ENCODE measurements at places on chromosomes 1 and 21.

DNA sequence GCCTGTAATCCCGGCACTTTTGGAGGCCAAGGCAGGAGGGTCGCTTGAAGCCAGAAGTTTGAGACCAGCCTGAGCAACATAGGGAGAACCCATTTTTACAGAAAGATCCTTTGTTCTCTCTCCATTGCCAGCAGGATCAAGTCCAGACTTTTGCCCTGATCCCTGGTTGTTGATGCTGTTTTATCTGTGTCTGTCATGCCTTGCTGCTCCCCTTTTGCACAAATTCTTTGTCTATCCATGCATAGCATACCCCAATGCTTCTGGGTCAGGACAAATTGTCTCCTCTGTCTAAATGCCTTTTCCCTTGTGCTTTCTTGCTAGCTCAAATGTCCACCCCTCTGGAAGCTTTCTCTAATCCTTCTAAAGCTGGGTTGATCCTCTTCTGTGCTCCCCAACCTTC, 25.3 kb upstream of the FAAH start:
- no peak for DNase-seq

GRCh38 chr1:108664481-108664880, 3.6 kb upstream of the HENMT1 start:
- no peak for DNase-seq

- no peak for DNase-seq
Measured at GRCh38 chr1:50129201-50129600, 20.5 kb downstream of the ELAVL4 start.

DNA sequence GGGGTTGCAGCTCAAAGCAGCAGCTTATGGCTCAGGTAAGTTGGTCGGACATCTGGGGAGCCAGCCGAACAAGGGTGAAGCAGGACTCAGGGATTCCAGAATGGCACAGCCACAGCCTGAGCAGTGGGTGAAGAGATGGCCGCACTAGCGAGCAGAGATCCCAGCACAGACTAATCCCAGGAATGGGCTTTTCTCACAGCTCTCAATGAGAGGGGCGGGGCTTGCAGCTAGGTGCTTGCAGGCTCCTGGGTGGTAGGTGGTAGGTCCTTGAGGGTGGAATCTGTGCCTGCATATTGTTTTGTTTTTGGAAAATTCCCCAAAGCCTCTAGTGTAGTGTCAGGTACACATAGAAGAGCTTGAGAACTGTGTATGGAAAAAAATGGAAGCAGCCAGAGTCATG, 9.0 kb downstream of the KIAA0040 start:
- no peak for DNase-seq

GRCh38 chr1:206558794-206559671, 51.7 kb downstream of the RASSF5 start:
- no peak for DNase-seq

DNA sequence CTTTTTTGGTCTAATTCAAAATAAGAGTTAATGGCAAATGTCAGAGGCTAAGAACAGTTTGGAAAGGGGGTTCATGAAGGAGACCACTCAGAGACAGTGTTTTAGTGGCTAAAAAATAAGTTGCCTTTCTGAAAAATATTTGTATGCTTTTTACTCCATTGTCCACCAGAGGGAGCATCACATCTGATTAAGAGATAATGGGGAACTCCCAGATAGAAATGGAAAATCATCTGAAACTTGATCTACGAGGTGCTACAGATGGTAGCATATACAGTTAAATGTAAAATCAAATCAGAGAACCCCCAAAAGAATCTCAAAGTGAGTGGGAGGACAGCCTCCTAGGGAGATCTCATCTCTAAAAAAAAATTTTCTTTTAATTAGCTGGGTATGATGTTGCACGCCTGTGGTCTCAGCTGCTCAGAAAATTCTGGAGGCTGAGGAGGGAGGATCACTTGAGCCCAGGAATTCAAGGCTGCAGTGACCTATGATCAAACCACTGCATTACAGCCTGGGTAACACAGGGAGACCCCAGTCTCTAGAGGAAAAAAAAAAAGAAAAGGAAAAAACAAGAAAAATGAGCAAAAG, 9.7 kb downstream of the SMYD3 start:
- no peak for DNase-seq

DNA sequence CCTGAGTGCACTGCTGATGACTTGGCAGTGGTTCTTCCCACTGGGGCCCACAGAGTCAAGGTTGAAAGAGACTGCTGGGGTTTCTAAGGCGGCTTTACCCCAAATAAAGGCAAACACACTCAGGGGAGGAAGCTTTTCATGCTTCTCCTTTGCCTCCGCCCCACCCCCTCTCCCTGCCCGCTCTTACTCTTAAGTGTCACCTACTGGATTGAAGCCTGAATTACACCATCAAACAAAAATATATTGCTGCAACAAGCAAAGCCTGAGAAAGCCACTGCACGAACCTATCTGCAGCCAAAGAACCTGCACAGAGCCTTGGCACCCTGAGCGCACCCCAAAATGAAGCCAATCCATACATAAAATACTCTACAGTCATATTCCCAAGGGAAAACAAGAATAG, 63.1 kb downstream of the PTGFR start:
- DNase-seq, result no peak

DNA sequence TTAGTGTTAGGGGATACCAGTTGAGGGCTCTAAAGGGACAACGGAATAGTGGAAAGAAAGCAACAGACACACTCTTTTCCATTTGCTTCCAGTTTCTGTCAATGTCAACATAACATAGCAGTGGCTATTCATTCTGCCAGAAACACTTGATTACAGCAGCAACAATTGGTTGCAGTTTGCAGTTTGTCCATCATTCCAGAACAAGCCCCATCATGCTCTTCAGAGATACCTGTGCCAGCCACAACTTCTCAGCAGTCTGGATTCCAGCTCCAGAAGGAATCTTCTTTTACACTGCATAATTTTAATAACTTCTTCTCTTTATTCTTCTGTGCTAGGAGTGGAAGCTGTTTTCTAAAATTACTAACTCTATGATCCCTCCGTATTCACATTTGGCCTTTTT, 1521.4 kb downstream of the PLA2G4A start:
- DNase-seq, result no peak

DNA sequence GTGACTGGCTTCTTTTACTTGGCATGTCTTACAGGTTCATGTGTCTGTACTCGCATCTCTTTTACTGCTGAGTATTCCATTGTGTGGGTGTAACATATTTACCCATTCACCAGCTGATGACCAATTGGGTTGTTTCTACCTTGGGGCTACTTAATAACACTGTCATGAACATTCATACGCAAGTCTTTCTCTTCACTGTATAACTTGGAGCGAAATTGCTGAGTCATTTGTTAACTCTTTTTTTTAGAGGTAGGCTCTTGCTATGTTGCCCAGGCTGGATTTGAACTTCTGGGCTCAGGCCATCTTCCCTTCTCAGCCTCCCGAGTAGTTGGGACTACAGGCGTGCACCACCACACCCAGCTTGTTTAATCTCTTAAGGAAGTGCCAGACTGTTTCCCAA, 6.5 kb downstream of the PYCR2 start:
- DNase-seq, result no peak

- DNase-seq, result no peak
Measured at GRCh38 chr21:45387506-45387905, 17.5 kb upstream of the COL18A1 start.

GRCh38 chr1:155871390-155871789, 12.0 kb downstream of the SYT11 start:
- DNase-seq, result no peak

GRCh38 chr1:226002667-226003501, 3.7 kb upstream of the SDE2 start:
- DNase-seq, result no peak

DNA sequence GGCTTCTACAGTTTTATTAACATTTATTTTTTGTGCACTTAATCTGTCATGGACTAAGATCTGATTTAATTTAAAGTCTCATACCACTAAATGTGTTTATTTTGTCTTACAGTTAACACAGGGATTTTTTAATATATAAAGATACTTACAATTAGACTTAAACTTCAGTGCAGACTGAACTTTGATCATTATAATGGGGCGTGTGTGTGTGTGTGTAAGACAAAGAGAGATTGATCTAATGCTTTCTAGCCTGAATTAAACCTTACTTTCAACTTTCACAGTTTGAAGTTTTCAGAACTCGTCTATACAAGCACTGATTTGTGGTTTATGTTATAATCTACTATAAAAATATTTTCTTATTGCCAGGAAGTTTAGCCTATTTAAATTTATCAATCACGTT, 150.8 kb downstream of the COP1 start:
- DNase-seq, result no peak

GRCh38 chr1:111488669-111489068, 14.8 kb downstream of the ADORA3 start:
- no peak for DNase-seq

DNA sequence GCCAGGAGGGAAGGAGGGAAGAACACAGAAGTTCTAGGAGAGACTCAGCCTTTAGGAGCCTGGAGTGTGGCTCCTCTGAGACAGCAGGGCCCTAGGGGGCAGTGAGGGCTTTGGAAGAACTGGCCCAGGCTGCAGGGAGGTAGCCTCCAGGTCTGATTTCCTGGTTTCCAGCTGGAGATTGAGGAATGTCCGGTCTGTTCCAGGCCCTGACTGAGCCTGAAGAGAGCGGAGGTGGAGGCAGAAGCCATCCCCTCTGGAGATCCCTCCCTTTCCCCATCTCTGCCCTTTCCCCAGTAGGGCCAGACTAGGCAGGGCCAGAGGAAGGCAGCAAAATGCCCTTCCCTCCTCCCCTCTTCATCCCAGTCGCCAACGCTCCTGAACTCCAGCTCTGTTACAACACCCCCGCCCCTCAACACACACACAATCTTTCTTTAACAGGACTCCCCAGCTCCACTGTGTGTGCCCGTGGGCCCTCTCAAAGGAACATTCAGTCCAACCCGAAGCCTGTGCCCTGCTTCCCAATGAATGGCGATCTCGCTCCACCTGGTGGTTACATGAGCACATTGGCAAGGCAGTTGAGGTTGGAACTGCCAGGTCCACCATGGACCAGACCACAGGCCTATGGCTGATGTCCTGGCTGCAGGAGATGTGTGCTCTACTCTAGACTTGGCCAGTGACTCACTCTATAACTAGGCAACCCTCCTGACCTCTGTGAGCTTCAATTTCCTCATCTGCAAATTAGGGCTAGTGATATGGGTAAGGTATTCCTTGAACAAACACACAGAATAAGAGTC, 32.0 kb downstream of the MAP7D1 start:
- DNase-seq, result peak; percentile 78

DNA sequence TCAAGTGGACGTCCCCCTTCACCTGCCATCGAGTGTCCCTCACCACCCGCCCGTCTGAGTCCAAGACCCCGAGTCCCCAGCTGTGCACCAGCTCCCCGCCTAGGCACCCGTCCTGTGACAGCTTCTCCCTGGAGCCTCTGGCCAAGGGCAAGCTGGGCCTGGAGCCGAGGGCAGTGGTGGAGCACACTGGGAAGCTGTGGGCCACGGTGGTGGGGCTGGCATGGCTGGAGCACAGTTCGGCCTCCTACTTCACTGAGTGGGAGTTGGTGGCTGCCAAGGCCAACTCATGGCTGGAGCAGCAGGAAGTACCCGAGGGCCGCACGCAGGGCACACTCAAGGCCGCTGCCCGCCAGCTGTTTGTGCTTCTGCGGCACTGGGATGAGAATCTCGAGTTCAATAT, 63.2 kb downstream of the VWA5B1 start:
- DNase-seq, result no peak

DNA sequence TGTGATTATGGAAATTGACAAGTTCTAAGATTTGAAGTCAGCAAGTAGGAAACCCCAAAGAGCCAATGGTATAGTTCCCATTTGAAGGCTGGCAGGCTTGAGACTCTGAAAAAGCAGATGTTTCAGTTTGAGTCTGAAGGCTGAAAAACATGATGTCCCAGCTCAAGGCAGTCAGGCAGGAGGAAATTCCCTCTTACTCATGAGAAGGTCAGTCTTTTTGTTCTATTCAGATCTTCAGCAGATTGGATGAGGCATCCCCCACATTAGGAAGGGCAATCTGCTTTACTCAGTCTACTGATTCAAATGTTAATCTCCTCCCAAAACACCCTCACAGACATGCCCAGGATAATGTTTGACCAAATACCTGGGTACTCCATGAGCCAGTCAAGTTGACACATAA, 372.5 kb upstream of the ST6GALNAC5 start:
- no peak for DNase-seq

- DNase-seq, result no peak
Measured at GRCh38 chr1:14674030-14674429, 75.5 kb downstream of the KAZN start.

- no peak for DNase-seq
Measured at GRCh38 chr1:180236698-180237509, 6.8 kb downstream of the LHX4 start.

DNA sequence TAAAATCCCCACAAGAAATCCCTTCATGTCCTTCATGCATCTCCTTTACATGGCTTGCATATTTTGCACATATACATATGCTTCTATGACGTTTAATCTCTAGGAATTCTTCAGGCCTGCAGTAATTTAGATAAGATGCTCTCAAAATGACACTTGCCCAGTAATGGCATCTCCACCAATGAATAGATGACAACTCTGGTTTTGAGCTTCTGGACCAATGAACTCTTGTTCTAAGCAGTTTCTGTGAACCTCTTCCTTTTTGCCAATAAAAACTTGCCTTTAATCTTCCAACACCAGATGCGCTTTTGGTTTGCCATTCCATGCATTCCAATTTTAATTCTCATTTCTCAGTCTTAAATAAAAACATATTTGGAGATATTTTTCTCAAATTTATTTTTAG, 189.8 kb upstream of the OLFM3 start:
- DNase-seq, result no peak

GRCh38 chr1:156130578-156130942, 16.0 kb downstream of the LMNA start:
- DNase-seq, result no peak

DNA sequence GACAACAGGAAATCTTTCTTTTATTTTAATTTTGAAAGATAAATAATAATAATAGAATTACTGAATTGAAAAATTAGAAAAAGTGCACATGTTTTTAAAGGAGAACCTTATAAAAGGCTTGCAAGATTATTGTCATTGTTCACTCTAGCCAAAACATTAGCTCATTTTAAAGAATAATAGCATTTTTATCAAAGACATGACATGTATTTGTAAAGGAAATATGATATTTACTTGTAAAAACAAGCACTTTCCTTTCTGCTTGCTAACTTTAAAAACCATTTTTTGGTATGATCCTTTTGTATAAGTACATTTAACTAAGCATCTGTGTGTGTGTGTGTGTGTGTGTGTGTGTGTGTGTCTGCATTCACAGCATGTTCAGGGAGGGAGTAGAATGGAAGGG, 156.3 kb upstream of the C1orf87 start:
- no peak for DNase-seq

DNA sequence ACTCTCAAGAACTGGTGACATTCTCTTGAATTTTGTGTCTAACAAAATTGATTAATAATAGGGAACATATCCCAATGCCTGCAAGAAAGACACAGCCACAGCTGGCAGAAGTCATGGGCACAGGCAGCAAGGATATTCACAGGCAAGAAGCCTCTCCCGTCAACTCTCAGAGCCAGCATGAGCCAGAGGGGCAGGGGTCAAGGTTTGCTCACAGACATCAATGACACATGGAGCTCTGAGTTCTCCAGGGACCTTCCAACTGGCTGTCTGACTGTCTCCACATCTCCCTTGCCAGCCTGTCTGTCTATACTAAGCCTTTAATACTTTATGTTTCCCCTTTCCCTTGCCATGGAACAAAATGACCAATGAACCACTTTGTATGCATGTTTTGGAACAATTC, 101.5 kb upstream of the RAB4A start:
- no peak for DNase-seq

GRCh38 chr1:91535441-91535840, 34.8 kb downstream of the CDC7 start:
- no peak for DNase-seq

Measured in T-helper 1 cell (primary cell).